ENCODE measurements at places on chromosomes 12 and 14.

DNA sequence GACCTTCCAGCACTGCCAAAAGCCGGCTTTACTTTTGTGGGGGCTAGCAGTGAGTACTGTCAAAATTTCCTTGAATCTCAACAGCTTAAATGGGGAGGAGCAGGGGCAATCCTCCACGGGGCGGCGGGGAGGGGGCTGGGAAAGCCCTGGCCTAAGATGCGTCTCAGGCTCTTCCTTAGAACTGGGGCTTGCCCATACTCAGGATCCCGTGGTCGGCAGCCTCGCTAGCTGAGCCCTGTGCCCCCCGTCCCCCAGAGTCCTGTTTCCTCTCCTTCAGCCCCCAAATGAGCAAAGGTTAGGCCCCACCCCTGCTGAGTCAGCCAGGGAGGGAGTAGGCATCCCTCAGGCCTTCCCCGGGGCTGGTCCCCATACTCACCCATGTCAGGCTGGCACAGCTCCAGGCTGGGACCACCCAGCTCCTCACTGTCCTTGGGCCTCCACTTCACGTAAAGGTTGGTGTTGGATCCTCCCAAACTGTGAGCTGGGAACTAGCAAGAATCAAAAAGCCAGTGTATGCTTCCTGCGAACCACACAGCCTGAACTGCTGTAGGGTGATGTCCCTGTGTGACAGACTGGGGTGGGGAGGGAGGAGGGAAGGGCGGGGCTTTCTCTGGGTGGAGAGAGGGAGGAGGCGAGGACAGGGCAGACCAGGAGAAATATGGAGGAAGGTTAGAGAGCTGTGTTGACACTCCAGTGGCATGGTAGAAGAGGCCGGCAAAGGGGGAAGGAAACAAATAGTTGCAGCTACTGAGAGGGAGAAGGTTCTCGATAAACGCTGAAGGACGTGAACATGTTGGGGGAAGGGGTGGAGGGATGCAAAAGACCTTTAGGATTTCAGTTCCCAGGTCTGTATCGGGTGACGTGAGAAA, 5.9 kb upstream of the BAZ2A start:
- peaks cover 40% of the 10 kb centered on the region for H3K36me3 ChIP-seq
- peak; percentile 88 for DNase-seq

DNA sequence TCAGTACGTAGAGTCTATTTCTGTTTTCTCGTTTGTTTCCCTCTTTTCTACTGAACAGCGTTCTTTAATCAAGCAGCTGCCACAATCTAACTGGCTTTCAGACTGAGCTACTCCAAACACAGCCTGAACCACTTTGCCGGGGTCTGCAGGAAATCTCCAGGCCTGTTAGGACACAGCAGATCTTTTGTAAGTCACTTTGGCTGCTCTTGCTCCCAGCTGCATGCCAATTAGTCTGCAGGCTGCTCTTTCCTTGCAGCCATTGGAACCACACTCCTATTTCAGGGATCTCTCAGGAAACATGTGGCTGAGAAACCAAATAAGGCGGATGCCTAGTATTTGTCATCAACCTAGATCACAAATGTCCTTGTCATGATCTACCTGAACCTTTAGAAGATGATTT, 73.6 kb downstream of the TMTC1 start:
- DNase-seq, result no peak
- no peak overlapping the region for H3K27ac ChIP-seq
- H3K4me3 ChIP-seq, result no peak overlapping the region
- no peaks in the 10 kb centered on the region for H3K36me3 ChIP-seq
- H3K27me3 ChIP-seq, result no peaks in the 10 kb centered on the region
- H3K4me1 ChIP-seq, result no peaks in the 10 kb centered on the region

- no peaks in the 10 kb centered on the region for H3K27me3 ChIP-seq
- no peak overlapping the region for H3K4me3 ChIP-seq
- DNase-seq, result no peak
- H3K27ac ChIP-seq, result no peak overlapping the region
These were observed 35.5 kb downstream of the CRACR2A start for GRCh38 chr12:3717283-3717898.

DNA sequence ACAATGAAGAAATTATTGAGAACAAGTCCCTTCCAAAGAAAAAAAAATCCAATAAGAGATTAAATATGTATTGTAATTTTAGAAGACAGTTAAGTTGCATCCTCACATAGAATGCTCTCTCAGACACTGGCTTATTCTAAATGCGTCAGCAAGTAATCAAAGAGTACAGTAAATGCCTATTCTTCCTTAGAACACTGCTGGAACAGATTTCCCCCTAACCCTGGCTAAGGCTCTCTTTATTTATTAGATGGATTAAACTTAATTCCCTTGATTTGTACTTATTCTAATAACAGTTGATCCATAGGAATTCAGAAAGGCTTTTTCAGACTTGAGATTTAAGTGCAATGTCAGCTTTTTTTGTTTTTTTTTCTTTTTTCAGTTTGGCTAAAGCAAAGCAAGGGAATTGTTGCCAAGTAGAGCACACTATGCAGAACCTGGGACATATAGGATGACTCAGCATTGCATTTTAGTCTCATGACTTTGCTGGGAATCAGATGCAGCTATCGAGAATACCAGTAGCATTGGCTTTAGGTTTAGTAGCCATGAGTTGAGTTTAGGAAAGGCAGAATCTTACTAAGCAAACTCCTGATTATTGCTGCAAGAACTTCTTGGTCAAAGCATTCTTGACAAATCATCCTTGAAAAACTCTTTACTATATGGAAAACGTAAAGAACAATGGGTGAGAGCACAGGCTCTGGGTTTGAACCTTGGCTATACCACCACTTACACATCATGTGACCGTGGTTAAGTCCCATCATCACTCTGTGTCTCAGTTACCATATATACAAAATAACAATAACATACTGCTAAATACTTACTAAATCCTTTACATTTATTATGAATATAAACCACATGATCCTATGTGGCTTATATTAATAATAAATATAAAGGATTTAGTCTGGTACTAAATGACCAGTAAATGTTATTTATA, 26.7 kb downstream of the MED21 start:
- DNase-seq, result no peak
- no peak overlapping the region for H3K27ac ChIP-seq
- H3K27me3 ChIP-seq, result no peaks in the 10 kb centered on the region
- H3K4me3 ChIP-seq, result no peak overlapping the region
- no peaks in the 10 kb centered on the region for H3K4me1 ChIP-seq
- peaks cover 3% of the 10 kb centered on the region for H3K36me3 ChIP-seq

DNA sequence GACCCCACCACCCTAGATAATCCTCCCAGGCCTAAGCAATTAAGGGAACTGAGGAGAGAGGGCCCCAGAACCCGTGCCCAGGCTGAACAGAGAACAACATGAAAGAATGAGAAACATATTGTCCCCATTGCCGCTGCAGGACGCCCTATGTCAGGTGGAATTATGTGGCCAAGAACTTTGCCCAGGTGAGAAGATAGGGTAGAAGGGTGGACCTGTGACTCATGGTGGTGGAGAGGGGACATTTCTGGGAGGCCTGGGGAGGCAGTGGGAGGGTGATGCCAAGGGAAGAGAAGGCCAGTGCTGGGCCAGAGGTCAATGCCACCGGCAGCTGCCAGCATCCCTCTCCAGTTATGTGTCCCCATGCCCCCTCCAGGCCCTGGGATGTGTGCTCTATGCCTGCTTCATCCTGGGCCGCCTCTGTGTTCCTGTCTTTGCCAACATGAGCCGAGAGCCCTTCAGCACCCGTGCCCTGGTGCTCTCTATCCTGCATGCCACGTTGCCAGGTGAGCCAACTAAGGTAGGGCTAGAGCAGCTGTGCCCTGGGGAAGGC, 15.5 kb downstream of the SOAT2 start:
- no peak overlapping the region for H3K27ac ChIP-seq
- no peak overlapping the region for H3K4me3 ChIP-seq
- no peaks in the 10 kb centered on the region for H3K27me3 ChIP-seq
- no peaks in the 10 kb centered on the region for H3K36me3 ChIP-seq
- no peaks in the 10 kb centered on the region for H3K4me1 ChIP-seq

GRCh38 chr14:57362361-57362760, 28.0 kb upstream of the NAA30 start:
- DNase-seq, result no peak
- no peak overlapping the region for H3K4me3 ChIP-seq
- peaks cover 15% of the 10 kb centered on the region for H3K27me3 ChIP-seq
- H3K36me3 ChIP-seq, result no peaks in the 10 kb centered on the region
- H3K27ac ChIP-seq, result no peak overlapping the region
- no peaks in the 10 kb centered on the region for H3K4me1 ChIP-seq

- H3K36me3 ChIP-seq, result no peaks in the 10 kb centered on the region
- no peak overlapping the region for H3K4me3 ChIP-seq
- peaks cover 5% of the 10 kb centered on the region for H3K4me1 ChIP-seq
- H3K27ac ChIP-seq, result no peak overlapping the region
- H3K27me3 ChIP-seq, result peaks cover 6% of the 10 kb centered on the region
- DNase-seq, result no peak
These were observed 46.4 kb upstream of the CNOT2 start for GRCh38 chr12:70196811-70197281.

GRCh38 chr12:106247674-106248311, at the start of gene CKAP4:
Gene CKAP4 (minus strand): TSS chr12:106248020. CDS start chr12:106247851, 169 bp downstream.
- H3K36me3 ChIP-seq, result no peaks in the 10 kb centered on the region
- H3K27ac ChIP-seq, result peak within 1 kb of the TSS; percentile 21
- peak within 1 kb of the TSS; percentile 71 for H3K4me3 ChIP-seq

DNA sequence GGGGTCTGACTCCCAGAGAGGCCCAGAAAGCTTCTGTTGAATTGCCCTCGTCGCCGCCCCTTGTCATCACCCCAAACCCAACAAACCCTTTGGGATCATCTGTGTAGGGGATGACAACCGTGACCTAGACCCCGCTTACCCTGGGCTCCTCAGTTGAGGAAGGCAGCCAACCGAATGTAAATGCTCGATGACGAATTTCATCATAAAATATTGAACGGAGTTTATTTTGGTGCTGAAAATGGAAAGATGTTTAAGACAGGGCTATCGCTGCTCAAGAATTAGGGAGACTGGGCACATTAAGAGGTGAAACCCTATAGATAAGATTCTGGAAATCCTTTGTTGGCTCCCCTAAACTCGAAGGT, 512 bp downstream of the ACTR10 start:
- peaks cover 38% of the 10 kb centered on the region for H3K4me1 ChIP-seq
- H3K27me3 ChIP-seq, result no peaks in the 10 kb centered on the region
- peak overlapping the region; percentile 92 for H3K27ac ChIP-seq
- H3K36me3 ChIP-seq, result peaks cover 6% of the 10 kb centered on the region

GRCh38 chr14:82387699-82388098, 854.0 kb upstream of the SEL1L start:
- no peaks in the 10 kb centered on the region for H3K27me3 ChIP-seq
- no peaks in the 10 kb centered on the region for H3K4me1 ChIP-seq
- no peak overlapping the region for H3K4me3 ChIP-seq
- DNase-seq, result no peak
- H3K36me3 ChIP-seq, result no peaks in the 10 kb centered on the region

GRCh38 chr12:122067966-122068365, 10.6 kb upstream of the MLXIP start:
- peaks cover 15% of the 10 kb centered on the region for H3K4me1 ChIP-seq
- peak; percentile 59 for DNase-seq
- peak overlapping the region; percentile 1 for H3K4me3 ChIP-seq
- peaks cover 5% of the 10 kb centered on the region for H3K27me3 ChIP-seq

DNA sequence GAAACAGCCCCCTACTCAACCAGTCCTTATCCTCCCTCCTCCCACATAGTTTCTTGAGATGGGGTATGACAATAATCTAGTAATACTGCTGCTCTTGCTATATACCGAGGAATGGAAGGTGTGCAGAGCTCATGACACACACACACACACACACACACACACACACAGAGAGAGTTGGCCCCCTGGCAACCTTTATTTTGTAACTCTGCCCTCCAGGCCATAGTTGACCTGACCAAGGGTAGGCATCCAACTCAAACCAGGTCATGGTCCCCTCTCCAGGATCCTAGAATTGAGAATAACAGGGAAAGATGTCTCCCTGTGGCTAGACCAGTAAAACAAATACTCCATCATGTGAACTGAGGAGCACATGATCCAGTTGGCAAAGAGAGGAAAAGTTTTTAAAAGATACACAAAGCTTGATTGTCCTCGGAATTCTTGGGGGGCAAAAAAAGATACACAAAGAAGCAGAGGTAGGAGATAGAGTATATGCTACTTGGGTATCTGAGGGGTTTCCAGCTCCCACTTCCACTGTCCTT, 11.3 kb downstream of the ERO1A start:
- H3K36me3 ChIP-seq, result peaks cover 37% of the 10 kb centered on the region
- H3K4me3 ChIP-seq, result no peak overlapping the region
- no peak for DNase-seq
- H3K27me3 ChIP-seq, result no peaks in the 10 kb centered on the region
- H3K4me1 ChIP-seq, result peaks cover 49% of the 10 kb centered on the region
- H3K27ac ChIP-seq, result no peak overlapping the region

GRCh38 chr14:28461389-28461788, 305.2 kb upstream of the FOXG1 start:
- no peak for DNase-seq
- H3K36me3 ChIP-seq, result no peaks in the 10 kb centered on the region
- H3K27me3 ChIP-seq, result no peaks in the 10 kb centered on the region
- no peaks in the 10 kb centered on the region for H3K4me1 ChIP-seq
- H3K27ac ChIP-seq, result no peak overlapping the region
- H3K4me3 ChIP-seq, result no peak overlapping the region

DNA sequence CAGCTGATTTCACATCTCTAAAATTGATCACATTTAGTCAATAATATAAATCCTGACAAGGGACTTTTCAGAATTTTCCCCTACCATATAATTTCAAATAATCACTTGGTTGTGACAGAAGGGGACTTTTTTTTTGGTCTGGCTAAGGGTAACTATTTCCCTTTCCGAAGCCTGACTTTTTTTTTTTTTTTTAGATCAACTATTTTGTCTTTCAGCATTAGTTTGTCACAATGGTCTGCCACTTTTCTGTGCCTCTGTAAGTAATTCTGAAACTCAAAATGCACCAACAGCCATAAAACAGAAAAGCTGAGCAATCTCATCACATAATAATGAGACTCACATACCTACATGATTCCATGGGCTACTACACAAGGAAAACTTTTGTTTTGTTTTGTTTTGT, 266.4 kb downstream of the SSPN start:
- H3K4me3 ChIP-seq, result no peak overlapping the region
- no peaks in the 10 kb centered on the region for H3K27me3 ChIP-seq
- H3K36me3 ChIP-seq, result peaks cover 4% of the 10 kb centered on the region
- H3K4me1 ChIP-seq, result peaks cover 2% of the 10 kb centered on the region
- no peak for DNase-seq

DNA sequence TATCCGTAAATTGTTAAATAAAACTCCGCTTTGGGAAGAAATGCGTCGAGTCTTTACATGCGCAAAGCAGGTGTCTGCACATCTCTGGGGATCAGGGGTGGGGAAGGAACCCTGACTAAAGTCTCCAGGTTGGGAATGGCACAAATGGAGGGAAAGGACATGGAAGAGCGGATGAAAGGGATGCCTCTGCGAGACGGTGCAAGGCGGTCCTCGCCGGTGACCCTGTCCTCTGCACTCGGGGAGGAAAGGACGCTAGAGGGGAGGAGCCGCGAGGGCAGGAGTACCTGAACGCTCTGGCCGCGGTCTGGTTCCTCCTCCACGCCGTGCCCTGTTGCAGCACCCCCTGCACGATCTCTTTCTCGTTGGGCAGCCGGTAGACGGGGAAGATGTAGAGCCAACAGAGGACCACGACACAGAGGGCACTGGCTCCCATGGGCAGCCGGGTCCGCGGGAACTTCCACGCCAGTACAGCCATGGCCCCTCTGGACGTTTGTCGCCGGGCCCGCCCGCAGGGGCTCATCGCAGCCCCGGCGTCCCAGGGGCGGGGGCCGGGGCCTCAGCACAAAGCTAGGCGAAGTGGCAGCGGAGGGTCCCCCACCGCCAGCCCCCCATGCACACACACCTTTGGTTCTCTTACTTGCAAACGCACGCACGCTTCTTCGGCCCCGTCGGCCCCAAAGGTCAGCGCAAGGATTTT, 646 bp downstream of the ST8SIA1 start:
- no peak for DNase-seq
- peaks cover 24% of the 10 kb centered on the region for H3K27me3 ChIP-seq
- peaks cover 32% of the 10 kb centered on the region for H3K4me1 ChIP-seq
- peak overlapping the region; percentile 52 for H3K27ac ChIP-seq
- H3K4me3 ChIP-seq, result peak overlapping the region; percentile 91
- H3K36me3 ChIP-seq, result no peaks in the 10 kb centered on the region

Data from activated CD4-positive, alpha-beta memory T cell treated with anti-CD3 and anti-CD28 coated beads, Interleukin-2, amount 10 ng/mL, durations not matched to agents 7 days and 5 days (primary cell).